ENCODE measurements at places on chromosomes 6 and 20.

DNA sequence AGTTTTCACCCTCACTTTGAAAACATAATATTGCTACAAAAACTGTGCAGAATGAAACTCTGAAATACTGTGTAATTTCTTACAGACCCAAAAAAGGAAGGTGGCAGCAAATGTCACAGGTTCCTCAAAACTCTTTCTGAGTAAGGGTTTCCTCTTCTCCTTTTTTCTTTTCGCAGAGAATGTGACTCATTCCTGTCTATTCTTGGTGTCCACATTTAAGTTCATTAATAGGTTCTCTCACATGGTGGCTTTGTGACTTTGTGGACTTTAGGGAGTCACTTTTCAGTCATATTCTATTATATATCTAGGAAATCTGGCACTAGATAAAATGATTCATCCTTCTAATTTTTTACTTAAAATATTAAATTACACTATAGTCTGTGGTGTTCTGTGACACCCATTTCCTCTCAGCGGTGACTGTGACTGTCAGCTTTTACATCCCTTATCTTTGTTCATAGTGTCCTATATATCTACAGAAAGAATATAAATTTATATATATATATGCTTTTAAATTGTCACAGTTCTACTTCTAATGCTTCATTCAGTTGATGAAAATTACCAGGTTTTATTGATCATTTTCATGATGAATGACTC, 126.8 kb upstream of the HCRTR2 start:
- DNase-seq: no peak

- no peak for DNase-seq
Observed at GRCh38 chr20:60950561-60950960, 301.5 kb upstream of the CDH4 start.

- no peak for DNase-seq
Observed at GRCh38 chr6:105642708-105643107, 239.8 kb upstream of the PREP start.

GRCh38 chr20:12762725-12763124, 246.0 kb upstream of the SPTLC3 start:
- DNase-seq: no peak

DNA sequence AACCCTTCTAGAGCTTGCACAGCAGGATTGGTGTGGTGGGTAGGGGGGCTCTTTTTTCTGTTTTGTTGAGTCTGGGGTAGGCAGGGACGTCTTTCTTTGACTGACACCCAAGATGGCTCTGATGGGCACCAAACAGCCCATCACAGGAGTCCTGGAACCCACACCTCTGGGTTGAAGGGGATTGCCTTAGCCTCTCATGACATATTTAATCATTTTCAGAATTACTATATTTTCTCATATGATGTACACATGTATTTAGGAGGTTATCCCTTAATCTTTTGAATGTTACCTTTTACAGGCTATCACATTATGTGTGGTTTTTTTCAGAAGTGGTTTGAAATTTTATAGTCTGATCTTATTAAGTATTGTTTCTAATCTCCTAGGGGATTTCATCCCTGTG, 64.6 kb downstream of the RPP40 start:
- DNase-seq: no peak

DNA sequence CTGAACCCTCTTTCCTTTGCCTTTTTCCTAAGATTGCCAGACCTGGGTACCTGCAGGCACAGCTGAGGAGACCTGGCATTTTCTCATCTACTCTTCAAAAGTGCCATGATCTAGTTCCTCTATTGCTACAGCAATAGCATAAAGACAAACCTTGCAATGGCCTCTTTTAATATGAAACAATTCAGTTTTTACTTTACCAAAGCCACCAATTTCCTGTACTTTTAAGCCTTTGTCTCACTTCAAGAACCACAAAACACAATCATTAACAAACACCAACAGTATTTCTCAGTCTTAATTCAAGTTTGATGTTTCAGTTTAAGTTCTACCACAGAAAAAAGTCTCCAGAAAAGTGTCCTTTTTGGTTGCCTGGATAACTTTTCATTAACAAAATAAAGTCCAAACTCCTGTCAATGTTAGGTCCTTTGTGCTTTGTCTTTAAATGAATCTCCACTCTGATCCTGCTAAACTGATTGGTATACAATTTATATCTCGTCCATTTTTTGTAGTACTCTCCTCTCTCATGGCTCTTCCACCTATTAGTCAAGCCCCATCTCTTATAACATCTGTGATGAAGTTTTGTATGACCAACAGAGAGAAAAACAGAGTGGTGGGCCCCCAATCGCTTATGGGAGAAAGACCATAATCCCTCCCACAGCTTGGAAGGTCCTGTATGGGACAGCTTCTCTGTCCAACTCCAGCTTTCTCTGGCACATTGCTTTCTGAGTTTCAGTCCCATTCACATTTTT, 50.5 kb upstream of the THEMIS start:
- no peak for DNase-seq

DNA sequence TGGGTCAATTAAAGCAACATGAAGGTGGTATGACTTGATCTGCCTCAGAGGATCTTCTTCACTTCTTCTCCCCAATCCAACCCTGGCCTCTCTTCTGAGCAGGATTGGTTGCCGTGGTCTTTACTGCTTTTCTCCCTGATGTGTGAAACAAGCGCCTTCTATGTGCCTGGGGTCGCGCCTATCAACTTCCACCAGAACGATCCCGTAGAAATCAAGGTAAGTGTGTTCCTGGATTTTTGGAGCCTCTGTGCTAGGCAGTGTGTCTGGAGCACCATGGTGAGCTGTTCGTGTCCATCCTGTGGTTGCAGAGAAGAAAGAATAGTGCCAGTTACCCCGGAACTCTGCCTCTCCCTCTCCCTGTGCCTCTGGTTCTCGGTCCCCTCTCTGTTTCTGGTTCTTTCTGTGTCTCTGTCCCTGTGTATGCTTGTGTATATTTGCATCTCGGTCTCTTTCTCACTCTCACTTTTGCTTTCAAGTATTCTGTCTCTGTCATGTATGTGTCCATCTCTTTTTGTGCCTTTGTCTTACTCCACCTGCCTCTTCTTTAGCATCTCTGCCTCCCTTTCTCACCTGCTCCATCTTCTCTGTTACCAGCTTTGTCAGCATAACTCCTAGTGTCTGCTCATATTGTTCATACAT, 23.5 kb downstream of the TM9SF4 start:
- DNase-seq: no peak

DNA sequence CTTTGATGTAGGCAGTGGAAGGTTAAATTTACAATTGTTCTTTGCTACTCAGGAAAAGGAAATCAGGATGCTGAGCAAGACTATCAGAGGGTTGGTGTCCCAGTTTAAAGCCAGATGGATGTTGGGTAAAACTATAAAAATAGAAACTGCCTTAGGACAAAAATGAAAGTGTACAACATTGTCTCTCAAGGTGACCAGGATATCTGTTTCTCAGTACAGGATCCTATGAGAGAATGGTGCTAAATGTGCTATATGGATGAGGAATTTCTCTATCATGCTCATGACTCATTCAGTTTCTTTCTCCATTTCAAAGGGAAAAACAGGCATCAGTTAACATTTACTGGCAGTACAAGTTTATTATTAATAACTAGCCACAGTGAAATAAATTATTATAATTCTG, 534.2 kb upstream of the GJE1 start:
- DNase-seq: no peak

- DNase-seq: no peak
Observed at GRCh38 chr6:15475872-15476271, 187.0 kb downstream of the DTNBP1 start.

GRCh38 chr6:138541823-138542481, 42.7 kb upstream of the NHSL1 start:
- DNase-seq: no peak

Measured in hepatocyte (in vitro differentiated cells).